ENCODE measurements at places on chromosomes 1 and 21. TPM values are rescaled to one million over a fixed set of nuclear protein-coding genes. Genes with fewer than 3 reads are reported as not detected.

NES gene
- not detected for total RNA-seq

GRCh38 chr1:151621351-151621750, 9.5 kb downstream of the SNX27 start:
- no peak overlapping the region for H3K27ac ChIP-seq
- no peak for DNase-seq
- H3K4me1 ChIP-seq: peaks cover 19% of the 10 kb centered on the region

RGS18 gene
- not detected for total RNA-seq

DNA sequence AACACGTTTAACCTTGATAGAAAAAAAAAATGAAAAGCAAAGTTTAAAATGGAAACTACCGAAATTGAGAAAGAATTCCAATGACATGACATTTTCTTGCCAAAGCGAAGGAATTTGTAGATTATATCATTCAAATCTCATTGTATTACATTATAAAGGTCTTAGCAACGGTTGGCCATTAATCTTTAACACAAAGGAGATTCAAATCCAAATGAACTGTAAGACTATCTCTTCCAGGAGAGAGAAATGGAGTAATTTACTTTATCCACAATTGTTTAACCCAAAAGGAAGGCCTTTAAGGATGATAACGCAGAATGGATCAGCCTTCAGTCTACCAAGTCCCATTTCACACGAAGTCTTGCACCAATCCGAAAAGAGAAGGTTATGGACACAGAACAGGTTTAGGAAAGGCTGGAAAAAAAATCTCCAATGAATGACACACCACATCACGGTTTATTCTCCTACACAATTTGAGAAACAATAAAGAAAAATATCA, 1.5 kb downstream of the ENAH start:
- peak overlapping the region; percentile 99 for H3K4me3 ChIP-seq
- peaks cover 61% of the 10 kb centered on the region for H3K4me1 ChIP-seq
- DNase-seq: peak; percentile 81
- no peaks in the 10 kb centered on the region for H3K27me3 ChIP-seq

GRCh38 chr1:22053017-22053860, 730 bp downstream of the CDC42 start:
- peak overlapping the region; percentile 89 for H3K4me3 ChIP-seq
- peak overlapping the region; percentile 93 for H3K27ac ChIP-seq
- H3K4me1 ChIP-seq: peaks cover 15% of the 10 kb centered on the region
- DNase-seq: peak; percentile 61
- no peaks in the 10 kb centered on the region for H3K27me3 ChIP-seq

DNA sequence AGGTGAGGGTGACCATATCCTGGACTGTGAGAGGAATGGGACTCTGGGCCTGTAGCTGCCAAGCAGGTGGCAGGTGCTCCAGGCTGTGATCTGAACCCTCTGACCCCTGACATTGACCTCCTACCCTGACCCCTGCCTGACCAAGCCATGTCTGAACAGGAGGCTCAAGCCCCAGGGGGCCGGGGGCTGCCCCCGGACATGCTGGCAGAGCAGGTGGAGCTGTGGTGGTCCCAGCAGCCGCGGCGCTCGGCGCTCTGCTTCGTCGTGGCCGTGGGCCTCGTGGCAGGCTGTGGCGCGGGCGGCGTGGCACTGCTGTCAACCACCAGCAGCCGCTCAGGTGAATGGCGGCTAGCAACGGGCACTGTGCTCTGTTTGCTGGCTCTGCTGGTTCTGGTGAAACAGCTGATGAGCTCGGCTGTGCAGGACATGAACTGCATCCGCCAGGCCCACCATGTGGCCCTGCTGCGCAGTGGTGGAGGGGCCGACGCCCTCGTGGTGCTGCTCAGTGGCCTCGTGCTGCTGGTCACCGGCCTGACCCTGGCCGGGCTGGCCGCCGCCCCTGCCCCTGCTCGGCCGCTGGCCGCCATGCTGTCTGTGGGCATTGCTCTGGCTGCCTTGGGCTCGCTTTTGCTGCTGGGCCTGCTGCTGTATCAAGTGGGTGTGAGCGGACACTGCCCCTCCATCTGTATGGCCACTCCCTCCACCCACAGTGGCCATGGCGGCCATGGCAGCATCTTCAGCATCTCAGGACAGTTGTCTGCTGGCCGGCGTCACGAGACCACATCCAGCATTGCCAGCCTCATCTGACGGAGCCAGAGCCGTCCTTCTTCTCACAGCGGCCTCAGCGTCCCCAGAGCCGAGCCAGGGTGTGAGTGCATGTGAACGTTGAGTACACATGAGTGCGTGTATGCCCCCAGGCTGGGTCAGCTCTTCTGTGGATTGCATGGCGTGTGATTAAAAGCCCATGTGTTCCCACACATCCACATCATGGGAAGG, 3.1 kb downstream of the TMEM125 start:
- no peak overlapping the region for H3K27ac ChIP-seq
- no peak for DNase-seq
- no peak overlapping the region for H3K4me3 ChIP-seq
- peaks cover 11% of the 10 kb centered on the region for H3K27me3 ChIP-seq
- peaks cover 9% of the 10 kb centered on the region for H3K4me1 ChIP-seq

OR2M5 gene
- total RNA-seq: not detected

DNA sequence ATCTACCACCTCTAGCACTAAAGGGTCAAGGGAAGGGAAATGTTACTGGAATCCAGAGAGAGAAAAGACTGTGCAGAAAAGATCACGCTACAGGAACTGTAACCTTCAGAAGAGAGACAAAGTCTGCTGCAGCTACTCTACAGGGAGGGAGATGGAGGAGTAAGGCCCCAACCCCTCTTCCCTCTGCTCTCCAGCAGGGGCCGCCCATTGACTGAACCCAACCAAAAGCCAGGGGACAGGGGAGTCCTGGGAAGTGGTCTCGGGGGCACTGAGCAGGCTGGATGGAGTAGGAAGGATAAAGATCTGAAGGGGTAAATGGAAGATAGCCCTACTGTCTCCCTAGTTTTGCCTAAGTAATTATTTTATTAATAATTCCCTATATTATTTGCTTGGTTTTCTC, 72.8 kb upstream of the NR5A2 start:
- no peak overlapping the region for H3K27ac ChIP-seq
- peak; percentile 15 for DNase-seq
- no peaks in the 10 kb centered on the region for H3K27me3 ChIP-seq
- no peaks in the 10 kb centered on the region for H3K4me1 ChIP-seq

DNA sequence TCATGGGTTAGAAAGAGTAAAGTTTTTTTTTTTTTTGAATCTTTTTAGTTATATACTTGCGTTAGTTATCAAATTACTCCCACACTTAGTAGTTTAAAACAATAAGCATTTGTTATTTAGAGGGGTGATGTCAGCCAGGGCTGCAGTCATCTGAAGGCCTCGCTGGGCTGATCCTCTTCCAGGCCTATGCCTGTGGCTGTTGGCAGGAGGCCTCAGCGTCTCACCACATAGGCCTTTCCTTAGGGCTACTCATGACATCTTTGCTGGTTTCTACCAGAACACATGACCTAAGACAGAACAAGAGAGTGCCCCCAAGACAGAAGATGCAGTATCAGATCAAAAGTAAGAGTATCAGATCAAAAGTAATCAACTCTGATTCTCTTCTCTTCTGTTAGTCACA, 167.4 kb downstream of the HHAT start:
- no peaks in the 10 kb centered on the region for H3K36me3 ChIP-seq

DNA sequence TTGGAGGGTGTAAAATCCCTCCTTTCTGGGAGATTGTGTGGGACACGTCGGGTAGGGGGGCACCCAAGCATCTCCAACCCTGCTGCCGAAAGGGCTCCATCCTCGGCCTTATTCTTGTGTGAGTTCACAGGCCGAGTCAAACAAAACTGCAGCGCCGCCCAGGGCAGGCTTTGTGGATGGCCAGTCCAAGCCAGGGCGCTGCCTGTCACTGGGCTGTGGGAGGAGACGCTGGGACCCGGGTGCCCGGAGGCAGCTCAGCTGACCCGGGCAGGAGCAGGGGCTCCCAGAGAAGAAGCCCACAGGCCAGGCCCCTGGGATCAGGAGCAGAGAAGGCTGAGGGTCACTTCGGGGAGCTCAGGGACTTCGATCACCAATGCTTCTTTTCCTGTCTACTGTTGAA, 31.8 kb upstream of the ARHGEF16 start:
- DNase-seq: no peak
- H3K27me3 ChIP-seq: peaks cover 32% of the 10 kb centered on the region
- H3K36me3 ChIP-seq: no peaks in the 10 kb centered on the region
- H3K4me1 ChIP-seq: no peaks in the 10 kb centered on the region
- H3K27ac ChIP-seq: no peak overlapping the region

MAP7D1 gene
- total RNA-seq: 170 TPM

DNA sequence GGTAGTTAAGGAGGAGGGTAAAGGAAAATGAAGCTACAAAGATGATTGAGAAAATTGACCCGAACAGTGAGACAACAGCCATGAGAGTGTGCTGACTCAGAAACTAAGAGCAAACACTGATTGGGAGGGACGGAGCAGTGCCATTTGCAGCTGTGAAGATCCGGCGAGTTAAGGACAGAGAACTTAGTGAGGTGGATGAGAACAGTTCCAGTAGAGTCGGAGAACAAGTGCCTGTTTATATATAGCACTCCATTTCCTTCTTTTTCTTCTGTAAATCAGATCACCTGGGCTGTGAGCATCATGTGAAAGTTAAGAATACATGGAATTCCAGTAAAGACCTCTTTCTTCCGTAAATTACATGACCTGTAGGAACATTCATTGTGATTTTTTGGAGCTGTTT, 145.7 kb downstream of the KCNK2 start:
- H3K4me3 ChIP-seq: no peak overlapping the region
- H3K4me1 ChIP-seq: no peaks in the 10 kb centered on the region
- no peak overlapping the region for H3K27ac ChIP-seq
- DNase-seq: no peak

- H3K27me3 ChIP-seq: no peaks in the 10 kb centered on the region
- H3K36me3 ChIP-seq: no peaks in the 10 kb centered on the region
- H3K4me3 ChIP-seq: no peak overlapping the region
- H3K4me1 ChIP-seq: peaks cover 32% of the 10 kb centered on the region
- H3K27ac ChIP-seq: no peak overlapping the region
Observed at GRCh38 chr1:56194701-56195300, 384.6 kb downstream of the PLPP3 start.

GRCh38 chr1:168469690-168470089, 74.1 kb downstream of the XCL2 start:
- H3K4me3 ChIP-seq: no peak overlapping the region
- peaks cover 48% of the 10 kb centered on the region for H3K4me1 ChIP-seq
- H3K27me3 ChIP-seq: no peaks in the 10 kb centered on the region
- no peaks in the 10 kb centered on the region for H3K36me3 ChIP-seq

- no peak overlapping the region for H3K27ac ChIP-seq
- H3K4me1 ChIP-seq: peaks cover 12% of the 10 kb centered on the region
- no peaks in the 10 kb centered on the region for H3K36me3 ChIP-seq
- H3K27me3 ChIP-seq: no peaks in the 10 kb centered on the region
- peak overlapping the region; percentile 77 for H3K4me3 ChIP-seq
- DNase-seq: no peak
Observed at GRCh38 chr1:20632386-20632785, 872 bp upstream of the PINK1 start.

RGS13 gene
- total RNA-seq: not detected

MANEAL gene
- total RNA-seq: 11.6 TPM

WDR4 gene
- 20.7 TPM for total RNA-seq

DNA sequence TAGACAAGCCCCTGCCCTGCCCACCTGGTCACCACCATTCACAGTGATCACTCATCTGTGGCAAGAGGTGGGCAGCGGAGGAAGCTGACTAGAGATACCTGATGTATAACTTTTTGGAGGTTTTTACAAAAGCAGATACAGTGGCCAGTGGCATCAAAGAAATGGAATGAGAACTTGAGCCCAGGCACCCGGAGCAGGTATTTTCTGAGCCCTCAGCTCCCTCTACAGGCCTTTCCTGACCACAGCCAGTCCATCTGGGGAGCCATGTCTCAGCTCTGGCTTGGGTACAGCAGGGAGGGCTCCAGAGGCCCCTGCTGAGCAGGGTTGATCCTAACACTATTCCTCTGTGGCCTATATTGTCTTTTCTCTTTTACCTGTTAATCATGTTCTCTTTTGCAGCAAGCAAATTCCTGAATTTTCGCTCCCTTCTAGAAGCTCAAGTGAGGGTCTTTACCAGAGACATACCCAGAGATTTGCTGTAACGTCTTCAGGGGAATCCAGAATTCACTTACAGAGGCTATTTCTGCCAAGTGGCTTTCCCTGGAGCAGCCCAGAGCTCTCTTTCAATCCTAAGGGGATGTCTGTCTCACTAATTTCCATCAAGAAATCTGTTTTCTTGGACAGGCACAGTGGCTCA, 27.3 kb downstream of the GPR157 start:
- peak; percentile 65 for DNase-seq
- H3K27me3 ChIP-seq: no peaks in the 10 kb centered on the region
- peaks cover 34% of the 10 kb centered on the region for H3K36me3 ChIP-seq
- no peak overlapping the region for H3K4me3 ChIP-seq
- no peaks in the 10 kb centered on the region for H3K4me1 ChIP-seq
- no peak overlapping the region for H3K27ac ChIP-seq

GRCh38 chr21:38504066-38504465, 5.8 kb upstream of the ERG start:
- H3K36me3 ChIP-seq: no peaks in the 10 kb centered on the region
- no peaks in the 10 kb centered on the region for H3K27me3 ChIP-seq
- no peak for DNase-seq
- H3K4me3 ChIP-seq: no peak overlapping the region
- peaks cover 5% of the 10 kb centered on the region for H3K4me1 ChIP-seq

- peak overlapping the region; percentile 77 for H3K27ac ChIP-seq
- DNase-seq: peak; percentile 90
- H3K4me3 ChIP-seq: peak overlapping the region; percentile 12
- no peaks in the 10 kb centered on the region for H3K27me3 ChIP-seq
- no peaks in the 10 kb centered on the region for H3K36me3 ChIP-seq
Observed at GRCh38 chr21:43372663-43373361, 54.1 kb downstream of the SIK1 start.

DNA sequence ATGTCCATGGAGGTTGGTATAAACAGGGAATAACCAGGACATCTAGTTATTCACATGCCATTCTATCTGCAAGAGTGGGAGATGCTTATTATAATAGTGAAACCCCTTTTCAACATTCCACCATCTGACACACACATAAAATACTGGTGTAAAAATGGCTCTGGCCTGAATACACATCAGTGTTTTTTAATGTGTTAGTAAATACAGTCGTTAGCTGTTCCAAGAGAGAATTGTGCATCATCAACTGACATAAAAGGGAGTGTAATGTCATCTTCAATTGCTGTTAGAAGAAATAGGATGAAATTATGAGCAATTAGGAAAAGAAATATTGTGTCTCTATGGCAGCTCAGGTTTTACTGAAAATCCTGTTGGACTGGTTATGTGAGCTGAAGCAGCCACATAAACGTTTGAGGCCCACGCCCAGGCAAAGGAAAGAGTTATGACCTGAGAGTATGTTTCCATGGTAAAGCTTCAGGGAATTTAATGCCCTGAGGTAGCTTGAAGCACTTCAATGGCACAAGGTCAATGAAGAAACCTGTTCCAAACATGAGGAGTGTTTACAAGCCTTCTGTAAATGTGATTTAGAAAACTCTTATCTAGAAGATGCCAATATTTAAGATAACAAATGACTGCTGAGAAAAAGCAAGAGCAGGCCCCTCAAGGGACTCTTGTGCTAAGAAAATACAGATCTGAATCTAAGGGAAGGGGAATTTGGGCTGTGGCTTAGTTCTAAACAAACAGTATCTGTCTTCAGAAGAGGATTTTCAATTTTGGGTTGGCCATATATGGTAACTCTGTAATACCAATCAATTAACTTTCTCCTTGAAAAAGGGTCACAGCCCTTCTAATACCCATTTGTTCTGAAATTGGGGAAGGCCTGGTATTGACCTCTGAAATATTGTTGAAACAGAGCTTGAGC, 384.3 kb downstream of the SEC16B start:
- peaks cover 6% of the 10 kb centered on the region for H3K4me1 ChIP-seq
- H3K27me3 ChIP-seq: no peaks in the 10 kb centered on the region
- no peak overlapping the region for H3K27ac ChIP-seq
- no peaks in the 10 kb centered on the region for H3K36me3 ChIP-seq

- H3K4me1 ChIP-seq: no peaks in the 10 kb centered on the region
- peaks cover 66% of the 10 kb centered on the region for H3K27me3 ChIP-seq
- no peaks in the 10 kb centered on the region for H3K36me3 ChIP-seq
- H3K4me3 ChIP-seq: no peak overlapping the region
Observed at GRCh38 chr1:38497921-38498656, 361.5 kb downstream of the RRAGC start.

Measured in MCF 10A (cell line).